RPMI8226 (cell line): ENCODE measurements at places on chromosomes 5 and 9.

DNA sequence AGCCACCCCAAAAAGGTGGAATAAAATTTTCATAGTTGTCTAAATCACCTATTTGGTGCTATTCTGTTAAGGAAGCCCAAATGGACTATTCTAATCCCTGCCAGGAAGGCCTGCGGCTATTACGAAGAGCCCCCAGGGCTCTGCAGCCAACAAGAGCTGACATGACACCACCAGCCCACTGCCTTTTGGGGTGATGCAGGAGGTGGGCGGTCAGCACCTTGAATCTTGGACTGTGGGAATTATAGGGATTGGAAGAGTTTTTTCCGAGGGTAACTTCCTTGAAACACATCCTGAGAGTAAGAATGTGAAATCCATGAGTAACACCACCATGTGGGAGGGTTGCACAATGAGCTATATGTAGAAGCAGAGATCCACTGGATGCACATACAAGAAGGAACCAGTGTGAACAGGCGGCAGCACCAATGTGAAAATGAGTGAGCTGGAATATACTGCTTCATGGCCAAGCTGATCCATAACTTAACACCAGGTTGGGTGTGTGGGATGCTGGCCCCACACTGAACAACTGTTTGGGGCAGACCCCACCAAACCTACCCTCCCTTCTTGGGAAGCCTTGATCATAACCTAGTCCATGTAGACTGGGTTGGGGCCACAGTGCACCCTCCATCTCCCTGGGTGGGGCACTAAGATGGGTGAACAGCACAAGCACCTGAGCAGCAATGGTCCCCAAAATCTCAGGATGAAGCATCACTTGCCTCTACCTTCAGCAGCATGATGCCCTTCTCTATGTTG is 239.0 kb downstream of the FSTL4 start:
- no peak for DNase-seq

DNA sequence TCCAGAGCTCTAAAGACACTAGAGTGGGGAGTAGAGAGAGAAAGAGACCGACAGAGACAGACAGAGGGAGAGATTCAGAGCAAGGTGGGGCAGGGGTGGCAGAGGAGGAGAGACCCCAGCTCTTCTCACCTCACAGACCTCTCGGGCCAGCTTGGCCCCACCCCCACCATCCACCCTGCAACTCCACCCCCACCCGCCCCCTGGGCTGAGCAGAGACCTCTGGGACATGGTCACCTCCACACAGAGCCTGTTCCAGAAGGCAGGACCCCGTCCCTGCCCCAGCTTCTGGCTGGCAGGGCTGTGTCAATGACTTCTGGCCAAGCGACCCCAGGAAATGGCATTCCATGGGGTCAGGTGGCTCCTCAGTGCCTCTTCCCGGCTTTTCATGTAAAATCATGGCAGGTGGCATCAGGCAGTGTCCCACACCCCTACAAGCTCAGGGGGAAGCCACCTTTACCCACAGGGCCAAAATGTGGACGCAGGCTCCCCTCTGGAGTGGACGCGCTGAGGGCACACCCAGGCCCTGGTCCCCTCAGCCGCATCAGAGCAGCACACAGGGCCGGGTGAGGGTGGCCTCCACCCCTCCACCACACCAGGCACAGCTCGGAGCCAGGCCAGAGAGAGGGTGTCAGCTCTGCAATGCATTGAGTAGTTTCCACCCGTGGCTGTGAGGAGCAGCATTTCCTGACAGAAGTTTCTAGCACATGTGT is 131.2 kb upstream of the LPCAT1 start:
- DNase-seq: no peak

- no peak for DNase-seq
These were observed 3.7 kb downstream of the ECSCR start for GRCh38 chr5:139458580-139459407.

- DNase-seq: peak; percentile 80
These were observed 4.8 kb upstream of the DPM2 start for GRCh38 chr9:127942216-127943010.

- no peak for DNase-seq
These were observed 143.7 kb upstream of the WWC1 start for GRCh38 chr5:168147568-168148360.
